Choroid plexus epithelial cell (primary cell): ENCODE measurements at places on chromosomes 13 and 19.

DNA sequence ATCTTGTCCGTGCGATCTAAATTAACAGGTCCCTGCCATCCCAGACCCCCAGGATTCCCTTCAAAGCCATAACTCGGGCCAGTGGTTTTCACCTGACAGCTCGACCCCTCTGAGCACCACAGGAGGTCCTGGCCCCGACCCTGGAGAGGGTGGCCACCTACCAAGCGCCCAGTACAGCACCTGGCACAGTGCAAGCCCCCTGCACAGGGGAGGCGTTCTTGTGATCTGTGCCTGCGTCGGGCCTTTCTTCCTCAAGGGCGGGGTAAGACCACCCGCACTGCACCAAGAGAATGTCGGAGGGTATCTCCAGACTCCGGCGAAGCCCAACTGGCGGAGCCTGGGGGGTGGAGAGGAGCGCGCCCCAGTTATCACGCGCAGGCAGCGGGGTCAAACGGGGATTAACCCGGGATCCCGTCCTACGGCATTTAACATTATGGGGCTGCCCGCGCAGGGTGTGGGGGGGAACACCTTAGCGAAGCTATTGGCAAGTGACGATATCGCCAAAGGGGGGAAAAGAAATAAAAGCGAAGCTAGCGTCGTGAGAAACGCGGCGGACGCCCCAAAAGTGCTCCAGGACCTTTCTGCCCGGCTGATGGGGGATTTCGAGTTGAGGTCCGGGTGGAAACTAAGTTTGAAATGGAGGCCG lies 1.3 kb upstream of the HNRNPL start:
- DNase-seq = peak; percentile 20

DNA sequence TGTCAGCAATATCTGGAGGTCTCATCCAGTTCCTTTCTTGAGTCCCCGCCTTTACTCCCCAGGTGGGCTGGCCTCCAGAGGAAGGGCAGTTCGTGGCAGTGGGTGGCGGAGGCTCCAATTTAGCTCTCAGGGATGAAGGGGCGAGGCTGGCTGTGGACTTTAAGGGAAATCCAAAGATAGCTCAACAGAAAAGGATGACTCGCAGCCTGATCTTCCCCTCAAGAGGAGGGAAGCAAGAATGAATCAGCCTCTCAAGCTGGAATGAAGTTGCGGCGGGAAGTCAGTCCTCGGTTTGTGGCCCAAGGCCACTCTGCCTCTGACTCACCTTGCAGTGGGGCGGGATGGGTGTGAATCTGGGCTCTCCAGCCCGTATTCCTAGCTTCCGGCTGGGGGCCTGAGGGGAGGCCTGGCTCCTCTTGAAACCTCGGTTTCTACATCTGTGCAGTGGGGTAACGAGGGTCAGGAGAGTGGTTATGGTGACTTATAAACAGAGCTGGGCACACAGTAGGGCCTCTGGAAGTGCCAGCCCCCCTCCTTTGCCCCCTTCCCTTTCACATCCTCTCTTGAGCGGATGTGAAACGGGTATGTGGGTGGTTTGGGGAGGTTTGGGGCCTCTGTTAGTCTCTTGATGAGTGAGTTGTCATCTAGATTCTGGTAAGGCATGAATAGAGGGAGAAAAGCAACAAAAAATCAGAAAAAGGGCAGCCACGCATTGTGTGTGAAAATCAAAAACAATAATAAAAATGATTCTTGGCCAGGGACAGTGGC lies 10.5 kb upstream of the SMG9 start:
- DNase-seq = peak; percentile 92

DNA sequence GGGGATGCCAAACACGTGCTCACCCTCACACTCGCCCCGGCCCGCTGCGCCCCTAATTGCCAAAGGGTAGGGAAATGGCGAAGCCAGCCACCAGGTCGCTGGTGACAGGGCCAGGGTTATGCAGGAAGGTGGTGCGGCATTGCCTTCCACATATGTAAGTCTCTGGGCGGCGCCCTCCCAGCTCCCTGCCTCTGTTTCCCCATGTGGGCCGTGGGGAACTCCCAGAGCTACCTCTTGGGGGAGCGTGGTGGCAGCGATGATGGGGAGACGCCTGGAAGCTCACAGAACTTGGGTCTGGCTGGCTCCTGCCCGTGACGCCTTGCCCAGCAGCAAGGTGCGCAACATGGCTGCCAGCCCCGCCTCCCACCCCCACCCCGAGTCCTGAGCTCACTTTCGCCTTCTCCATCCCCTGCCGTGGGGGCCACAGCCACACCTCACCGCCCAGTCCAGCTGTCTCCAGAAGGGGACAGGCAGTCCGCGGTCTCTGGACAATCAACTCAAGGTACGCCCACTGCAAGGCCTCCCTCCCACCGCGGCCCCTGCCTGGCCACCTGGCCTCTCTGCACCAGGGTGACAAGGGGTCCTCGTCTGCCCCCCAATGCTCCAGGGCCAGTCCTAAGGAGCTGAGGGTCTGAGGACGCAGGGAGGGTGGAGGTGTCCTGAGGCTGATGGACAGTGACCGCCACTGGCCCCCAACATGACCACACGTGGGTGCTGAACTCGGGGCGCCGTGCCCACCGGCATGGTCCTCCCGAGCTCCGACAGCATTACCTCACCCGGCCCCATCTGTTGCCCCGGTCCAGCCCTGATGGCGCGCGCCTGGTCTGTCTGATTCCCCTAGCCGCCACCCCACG lies 6.6 kb downstream of the C19orf25 start:
- no peak for DNase-seq

- peak; percentile 53 for DNase-seq
Measured at GRCh38 chr13:44810061-44810840, 179.0 kb downstream of the NUFIP1 start.

DNA sequence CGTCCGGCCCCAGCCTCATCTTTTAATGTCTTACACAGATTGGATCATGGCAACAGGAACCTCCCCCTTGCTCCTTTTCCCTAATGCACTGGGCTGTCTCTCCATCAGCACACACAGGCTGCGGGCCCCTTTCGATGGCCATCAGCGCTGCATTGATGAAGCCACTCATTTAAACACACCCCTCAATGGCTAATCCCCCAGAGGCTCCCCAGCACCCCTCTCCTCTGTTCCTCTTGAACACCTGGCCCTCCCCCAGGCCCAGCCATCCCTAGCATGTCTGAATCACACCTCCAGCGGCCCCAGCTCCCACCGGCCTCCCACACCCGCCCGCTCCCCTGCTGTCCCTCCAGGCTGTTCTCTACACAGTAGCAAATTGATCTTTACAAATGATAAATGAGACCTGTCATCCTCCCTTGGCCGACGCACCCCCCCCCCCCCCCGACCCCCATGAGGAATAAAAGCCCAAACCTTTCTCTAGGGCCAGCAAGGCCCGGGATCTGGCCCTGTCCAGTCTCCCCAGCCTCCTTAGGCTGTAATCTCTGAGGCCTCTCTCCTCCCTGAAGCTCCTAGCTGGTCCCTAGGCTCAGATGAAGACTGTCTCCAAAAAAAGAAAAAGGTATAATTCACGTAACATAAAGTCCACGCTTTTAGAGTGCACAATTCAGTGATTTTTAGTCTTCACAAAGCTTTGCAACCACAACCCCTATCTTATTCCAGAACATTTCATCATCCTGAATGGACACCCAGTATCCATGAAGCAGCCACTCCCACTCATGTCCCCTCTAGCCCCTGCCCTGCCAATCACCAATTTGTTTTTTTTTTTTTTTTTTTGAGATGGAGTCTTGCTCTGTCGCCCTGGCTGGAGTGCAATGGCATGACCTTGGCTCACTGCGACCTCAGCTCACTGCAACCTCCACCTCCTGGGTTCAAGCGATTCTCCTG lies 7.4 kb downstream of the RPL28 start:
- DNase-seq = no peak

GRCh38 chr13:110914331-110915056 lies 375 bp downstream of the ANKRD10 start:
- DNase-seq = peak; percentile 76

GRCh38 chr13:111962431-111962891 lies 104.5 kb upstream of the SOX1 start:
- DNase-seq = no peak

GRCh38 chr13:27274631-27275030 lies 4.0 kb downstream of the RASL11A start:
- no peak for DNase-seq

- DNase-seq = no peak
Measured at GRCh38 chr19:41449865-41450178, 6.9 kb downstream of the ERICH4 start.

GRCh38 chr13:109371066-109371465 lies 415.3 kb downstream of the IRS2 start:
- no peak for DNase-seq
